ENCODE measurements at places on chromosomes 3 and 15.

DNA sequence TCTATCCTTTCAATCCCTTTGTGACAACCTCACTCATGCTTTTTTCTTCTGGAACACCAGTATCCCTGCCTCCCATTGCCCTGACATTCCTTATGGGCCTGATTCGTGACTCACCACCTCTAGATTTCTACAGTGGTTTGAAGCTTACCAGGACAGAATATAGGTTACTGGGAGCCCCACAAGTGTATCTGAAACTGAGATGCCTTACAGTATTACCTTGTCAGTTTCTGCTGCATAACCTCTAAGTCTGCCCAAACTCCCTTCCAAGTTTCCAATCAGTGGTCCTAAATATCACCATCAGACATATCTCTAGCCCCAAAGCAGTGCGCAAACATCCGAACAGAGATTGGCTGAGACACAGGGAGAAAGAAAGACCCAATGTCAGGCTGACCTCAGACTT is 5.6 kb downstream of the CPB1 start:
- DNase-seq, result peak; percentile 32

DNA sequence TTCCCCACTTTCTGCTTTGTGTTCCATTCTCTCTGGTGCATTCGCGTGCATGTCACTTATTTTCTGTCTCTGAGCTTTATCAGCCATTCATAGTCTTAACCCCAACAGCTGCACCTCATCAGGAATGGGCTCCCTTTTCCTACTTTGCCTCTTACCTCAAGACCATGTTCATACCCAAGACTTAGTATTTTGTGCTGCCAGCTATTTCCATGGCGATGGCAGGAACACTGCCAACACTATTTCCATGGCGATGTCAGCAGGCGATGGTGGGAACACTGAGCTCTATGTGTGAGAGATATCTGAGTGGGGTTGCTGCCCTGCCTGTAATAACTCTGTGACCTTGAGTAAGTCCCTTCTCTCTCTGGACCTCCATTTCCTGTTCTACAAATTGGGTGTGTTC is 5.5 kb downstream of the ZNF35 start:
- DNase-seq, result no peak

DNA sequence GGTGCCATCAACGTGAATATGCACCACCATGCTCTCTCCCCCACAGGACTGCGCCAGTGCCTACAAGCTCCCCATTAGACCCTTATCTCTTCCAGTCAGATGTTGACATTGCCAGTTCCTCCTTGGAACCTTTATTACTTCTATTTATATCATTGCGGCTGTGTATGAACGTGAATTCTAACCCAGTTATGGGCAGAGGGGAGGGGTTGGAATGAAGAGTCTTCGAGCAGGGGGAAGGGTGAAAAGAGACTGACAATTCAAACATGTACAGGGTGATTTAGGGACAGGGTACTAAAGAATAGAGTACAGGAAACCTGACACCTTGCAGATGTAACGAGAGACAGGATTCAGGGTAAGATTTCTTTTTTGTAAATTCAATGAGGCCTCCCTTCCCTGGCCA is 41.8 kb upstream of the ST6GAL1 start:
- no peak for DNase-seq

DNA sequence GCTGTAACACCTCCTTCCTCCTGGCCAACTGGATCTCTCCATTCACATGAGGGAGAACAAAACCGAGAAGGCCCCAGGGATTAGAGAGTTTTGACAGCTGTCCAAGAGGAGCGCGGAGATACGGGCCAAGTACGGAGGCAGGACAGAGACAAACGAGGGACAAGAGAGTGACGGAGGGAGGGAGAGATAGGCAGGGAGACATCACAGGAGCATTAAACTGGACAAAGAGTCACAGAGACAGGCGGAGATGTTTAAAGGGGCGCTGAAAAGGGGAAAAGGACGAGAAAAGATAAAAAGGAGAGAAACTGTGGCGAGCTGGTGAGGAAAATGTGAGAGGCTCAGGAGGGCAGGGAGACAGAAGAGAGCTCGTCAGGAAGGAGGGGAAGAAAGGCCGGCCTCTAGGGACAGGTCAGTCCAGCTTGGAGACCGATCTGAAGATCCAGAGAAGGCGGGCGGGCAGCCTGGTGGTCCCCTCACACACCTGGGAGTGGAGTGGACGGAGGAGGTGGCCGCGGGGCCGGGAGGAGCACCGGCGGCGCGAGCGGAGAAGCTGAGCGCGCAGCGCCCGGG is 40.5 kb upstream of the ROPN1 start:
- DNase-seq, result no peak

DNA sequence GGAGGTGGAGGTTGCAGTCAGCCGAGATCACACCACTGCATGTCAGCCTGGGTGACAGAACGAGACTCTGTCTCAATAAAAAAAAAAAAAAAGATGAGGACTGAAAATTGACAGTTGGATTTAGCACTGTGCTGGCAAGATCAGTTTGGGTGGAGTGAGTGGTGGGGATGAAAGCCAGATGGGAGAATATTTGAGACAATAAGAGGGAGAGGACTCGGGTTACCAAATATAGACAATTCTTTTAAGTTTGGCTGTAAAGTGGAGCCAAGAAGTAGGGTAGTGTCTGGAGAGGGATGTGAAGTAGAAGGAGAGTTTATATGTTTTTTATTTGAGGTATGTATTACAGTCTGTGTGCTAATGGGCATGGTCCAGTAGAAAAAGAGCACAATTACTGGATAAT is 20.4 kb downstream of the TMOD3 start:
- no peak for DNase-seq

- DNase-seq, result no peak
Observed at GRCh38 chr15:51155016-51155580, 60.4 kb upstream of the TNFAIP8L3 start.

GRCh38 chr15:57562196-57562769 is 29.4 kb upstream of the MYZAP start:
- DNase-seq, result no peak

All from ELR (cell line).